ENCODE measurements at places on chromosomes 6 and 20.

DNA sequence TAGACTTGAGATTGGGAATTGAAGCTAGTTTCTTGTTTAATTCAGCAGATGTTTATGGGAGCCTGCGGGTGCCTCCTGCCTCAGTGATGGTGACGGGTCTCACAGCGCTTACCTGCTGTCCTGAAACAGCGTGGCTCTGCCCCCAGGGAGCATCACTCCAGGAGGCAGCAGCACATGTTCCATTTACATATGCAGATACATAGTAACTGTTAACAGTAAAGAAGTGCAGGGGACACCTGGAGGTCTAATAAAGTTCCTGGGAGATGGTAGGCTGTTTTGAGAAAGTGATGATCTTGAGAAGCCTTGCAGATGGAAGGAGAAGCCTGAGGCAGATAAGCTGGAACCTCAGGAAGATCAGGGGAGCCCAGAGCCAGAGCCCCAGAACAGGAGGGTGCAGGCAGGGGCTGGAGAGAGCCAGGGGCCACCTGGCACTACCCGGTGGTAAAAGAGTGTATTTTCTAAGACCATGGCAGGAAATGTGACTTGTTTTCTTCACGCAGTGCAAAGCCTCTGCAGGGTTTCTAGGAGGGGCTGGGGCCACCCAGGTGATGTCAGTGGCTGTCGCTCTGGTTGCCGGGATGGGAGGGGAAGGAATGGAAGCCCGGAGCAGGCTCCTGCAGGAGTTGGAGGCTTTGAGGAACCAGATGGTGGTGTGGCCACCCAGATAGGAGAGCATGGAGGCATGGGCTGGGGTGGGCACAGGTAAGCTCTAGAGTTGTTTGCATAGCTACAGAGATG, 24.2 kb upstream of the KIF25 start:
- no peak for DNase-seq

DNA sequence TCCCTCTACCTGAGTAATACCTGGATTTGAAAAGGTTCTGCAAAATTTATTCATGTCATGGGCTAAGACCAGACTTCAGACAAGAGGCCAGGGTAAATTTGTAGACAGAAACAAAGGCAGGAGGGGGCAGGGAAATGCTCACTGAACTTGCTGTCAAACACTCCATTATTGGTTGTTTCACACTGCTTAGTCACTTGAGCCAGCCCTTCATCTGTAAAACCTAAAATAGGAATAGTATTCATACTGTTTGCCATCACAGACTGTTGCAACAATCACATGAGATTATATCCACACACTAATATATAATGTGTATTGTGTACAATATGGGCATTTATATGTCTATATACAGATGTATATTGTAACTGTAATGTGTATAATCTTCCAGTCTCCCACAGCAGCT, 6.5 kb upstream of the TINAG start:
- no peak for DNase-seq

- peak; percentile 92 for DNase-seq
Measured at GRCh38 chr20:17612287-17612991, 42.6 kb downstream of the DSTN start.

DNA sequence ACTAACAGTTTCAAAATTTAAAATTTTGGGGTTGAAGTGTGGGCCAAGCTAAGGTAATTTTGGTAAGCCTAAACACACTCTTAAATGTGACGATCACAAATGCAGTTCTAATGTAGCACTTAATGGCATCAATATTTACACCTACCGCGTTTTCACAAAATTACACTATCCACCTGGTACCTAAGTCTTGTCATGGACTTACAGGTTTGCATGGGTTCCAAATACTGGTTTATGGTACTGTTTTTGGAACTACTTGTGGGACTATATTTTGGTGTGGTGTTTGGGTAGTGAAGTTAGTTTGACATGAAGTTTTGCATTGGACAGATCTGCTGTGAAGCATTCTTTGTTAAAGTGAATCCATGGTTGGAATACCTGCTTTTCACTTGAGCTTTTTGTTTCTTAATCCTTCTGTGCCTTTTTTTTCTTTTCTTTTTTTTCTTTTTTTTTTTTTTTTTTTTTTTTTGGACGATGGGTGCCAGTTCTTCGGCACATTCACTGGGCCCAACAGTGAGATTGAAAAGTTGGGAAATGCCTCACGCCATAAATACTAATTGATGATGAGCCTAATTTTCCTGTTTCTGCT, 6.5 kb downstream of the SRSF3 start:
- no peak for DNase-seq

- DNase-seq = no peak
Measured at GRCh38 chr20:16662467-16662866, 67.4 kb upstream of the SNRPB2 start.

GRCh38 chr6:97591955-97592354, 308.9 kb upstream of the MMS22L start:
- DNase-seq = no peak

DNA sequence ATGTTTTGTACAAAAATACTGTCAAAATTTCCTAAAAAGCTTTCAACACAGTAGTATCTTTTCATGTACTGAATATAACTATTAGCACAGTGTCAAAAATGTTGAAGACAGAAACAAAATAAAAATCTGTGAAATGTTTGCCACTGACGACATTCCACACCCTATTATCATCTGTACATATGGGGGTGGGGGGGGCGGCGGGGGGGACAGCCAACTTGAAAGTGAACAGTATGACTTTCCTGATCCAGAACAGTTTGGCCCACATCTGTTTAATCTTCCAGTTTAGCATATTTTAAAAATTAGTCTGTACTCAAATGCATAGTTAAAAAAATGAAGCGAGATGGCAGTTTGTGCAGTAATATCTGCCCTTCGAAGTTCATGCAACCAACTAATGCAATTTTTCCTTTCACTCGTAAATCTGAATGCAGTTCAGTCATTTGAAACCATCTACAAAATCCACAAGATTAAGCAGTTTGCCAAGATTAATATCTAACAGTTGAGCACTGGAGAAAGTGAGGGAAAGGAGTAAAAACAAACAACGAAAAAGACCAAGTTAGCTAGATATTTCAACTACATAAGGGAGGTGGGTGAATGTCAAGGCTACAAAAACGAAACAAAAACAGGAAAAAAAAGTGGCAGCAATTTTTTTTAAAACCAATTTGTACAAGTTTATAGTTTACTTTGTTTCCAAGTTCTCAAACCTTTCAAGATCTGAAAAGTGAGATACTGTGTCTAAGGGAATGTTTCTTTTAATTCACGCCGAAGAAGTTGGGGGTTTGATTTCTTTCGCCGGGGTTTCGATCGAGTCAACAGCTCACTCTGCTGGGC, 1.9 kb downstream of the CITED2 start:
- DNase-seq = no peak

GRCh38 chr6:68082086-68082485, 553.0 kb upstream of the ADGRB3 start:
- DNase-seq = no peak

- no peak for DNase-seq
Measured at GRCh38 chr20:61176874-61177273, 75.2 kb upstream of the CDH4 start.

DNA sequence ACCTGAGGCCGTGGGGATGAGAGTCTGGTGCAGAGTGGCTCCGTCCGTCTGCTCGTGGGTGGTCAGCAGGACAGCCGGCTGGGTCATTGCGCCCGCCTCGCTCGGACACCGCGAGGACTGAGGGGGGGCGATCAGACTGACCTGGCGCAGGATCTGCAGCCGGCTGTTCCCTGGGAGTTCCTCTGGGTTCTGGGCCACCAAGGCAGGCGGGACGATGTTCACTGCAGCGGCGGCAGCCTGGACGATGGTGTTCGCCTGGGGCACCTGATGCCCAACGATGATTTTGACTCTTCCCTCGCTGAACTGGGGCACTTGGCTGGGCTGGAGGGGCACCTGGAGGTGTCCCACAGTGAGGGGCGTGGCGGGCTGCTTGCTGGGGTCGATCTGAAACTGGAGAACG, 39.2 kb downstream of the ZFP64 start:
- DNase-seq = no peak

DNA sequence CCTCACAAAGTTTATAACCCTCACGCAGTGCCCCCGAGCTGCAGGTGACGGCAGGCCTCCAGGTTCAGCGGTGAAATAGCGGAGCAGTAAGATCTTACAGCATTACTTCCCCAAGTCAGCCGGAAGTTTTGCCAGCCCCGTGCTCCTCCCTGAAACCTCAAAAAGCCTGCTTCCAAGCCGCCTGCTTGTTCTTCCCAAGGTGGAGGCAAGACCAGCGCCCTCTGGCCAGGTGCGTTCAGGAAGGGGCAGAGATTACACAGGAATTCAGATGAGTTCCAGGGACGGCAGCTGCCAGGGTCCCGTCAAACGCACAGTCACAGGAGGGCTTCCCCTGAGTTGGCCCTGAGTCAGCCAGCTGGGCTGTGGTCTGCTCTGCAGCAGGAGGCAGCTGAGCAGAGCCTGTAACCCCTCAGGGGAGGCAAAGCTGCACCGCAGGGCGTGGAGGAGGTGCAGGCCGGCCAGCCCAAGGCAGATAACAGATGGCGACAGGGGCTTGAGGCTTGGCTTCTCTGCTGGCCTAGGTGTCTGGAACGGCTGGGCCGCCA, 124.1 kb upstream of the RPS6KA2 start:
- no peak for DNase-seq

- DNase-seq = no peak
Measured at GRCh38 chr20:3712279-3712873, at the start of gene SIGLEC1. SIGLEC1 (minus strand) TSS chr20:3712600; CDS start chr20:3707128, 5,472 bp downstream.

- DNase-seq = no peak
Measured at GRCh38 chr20:62918831-62919230, 7.5 kb downstream of the DIDO1 start.

- DNase-seq = no peak
Measured at GRCh38 chr6:34544776-34545471, 11.2 kb downstream of the SPDEF start.

DNA sequence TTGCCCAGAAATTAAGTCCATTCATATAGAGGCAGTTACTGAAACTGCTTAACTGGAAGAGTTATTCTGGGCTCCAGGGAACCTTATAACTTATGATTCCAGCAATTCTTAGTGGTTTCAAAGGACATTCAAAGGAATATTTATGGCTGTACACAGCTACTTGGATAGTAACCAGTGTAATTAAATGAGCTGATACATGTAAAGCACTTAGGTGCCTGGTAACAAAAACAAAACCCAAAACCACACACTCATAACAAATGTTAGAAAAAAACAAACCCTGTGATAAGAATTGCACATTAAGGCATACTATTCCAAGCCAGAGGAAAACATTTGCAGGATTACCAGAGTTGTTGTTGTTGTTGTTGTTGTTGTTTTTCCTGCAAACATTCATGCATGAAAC, 51.5 kb downstream of the STK4 start:
- no peak for DNase-seq

DNA sequence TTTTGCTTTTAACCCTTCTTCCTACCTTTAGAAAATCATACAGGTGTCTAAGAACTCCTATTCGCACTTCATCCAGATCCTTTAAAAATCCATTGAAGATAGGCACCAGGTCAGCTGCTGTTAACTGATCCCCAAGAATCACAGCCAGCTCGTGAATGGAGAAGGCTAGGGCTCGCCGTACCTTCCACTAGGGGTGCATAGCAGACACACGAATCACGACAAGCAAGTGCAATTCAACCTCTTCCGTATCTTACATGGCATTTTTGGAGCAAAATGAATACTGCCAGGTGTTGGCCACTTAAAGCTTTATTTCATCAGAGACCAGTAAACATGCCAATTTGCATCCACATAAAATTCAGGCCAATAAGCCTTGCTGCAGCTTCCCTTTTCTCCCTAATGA, 10.8 kb upstream of the ANKRD60 start:
- DNase-seq = no peak

- no peak for DNase-seq
Measured at GRCh38 chr6:88142297-88142668, 23.9 kb downstream of the CNR1 start.

- no peak for DNase-seq
Measured at GRCh38 chr20:59210186-59210585, 46.6 kb downstream of the ZNF831 start.

DNA sequence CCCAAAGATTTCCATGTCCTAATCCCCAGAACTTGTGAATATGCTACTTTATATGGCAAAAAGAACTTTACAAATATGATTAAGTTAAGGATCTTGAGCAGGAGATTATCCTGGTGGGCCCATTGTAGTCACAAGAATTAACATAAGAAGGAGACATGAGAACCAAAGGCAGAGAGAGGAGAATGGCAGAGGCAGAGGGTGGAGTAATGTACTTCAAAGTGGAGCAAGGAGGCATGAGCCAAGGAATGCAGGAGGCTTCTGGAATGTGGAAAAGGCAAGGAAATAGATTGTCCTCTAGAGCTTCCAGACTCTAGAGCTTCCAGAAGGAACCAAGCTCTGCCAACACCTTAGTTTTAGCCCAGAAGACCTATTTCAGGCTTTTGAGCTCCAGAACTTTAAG, 147.4 kb downstream of the MOXD1 start:
- DNase-seq = no peak

DNA sequence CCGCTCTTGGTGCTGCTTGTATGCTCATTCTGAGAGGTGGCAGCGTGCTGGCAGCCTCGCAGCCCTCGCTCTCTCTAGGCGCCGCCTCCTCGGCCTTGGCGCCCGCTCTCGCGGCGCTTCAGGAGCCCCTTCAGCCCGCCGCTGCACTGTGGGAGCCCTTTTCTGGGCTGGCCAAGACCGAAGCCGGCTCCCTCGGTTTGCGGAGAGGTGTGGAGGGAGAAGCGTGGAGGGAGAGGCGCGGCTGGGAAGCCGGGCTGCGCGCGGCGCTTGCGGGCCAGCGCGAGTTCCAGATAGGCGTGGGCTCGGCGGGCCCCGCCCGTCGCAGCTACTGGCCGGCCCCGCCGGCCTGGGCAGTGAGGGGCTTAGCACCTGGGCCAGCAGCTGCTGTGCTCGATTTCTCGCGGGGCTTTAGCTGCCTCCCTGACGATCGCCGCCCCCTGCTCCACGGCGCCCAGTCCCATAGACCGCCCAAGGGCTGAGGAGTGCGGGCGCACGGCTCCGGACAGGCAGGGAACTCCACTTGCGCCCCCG, 19.5 kb upstream of the FAM8A1 start:
- DNase-seq = no peak

- DNase-seq = no peak
Measured at GRCh38 chr6:127716465-127716864, 139.5 kb downstream of the C6orf58 start.

DNA sequence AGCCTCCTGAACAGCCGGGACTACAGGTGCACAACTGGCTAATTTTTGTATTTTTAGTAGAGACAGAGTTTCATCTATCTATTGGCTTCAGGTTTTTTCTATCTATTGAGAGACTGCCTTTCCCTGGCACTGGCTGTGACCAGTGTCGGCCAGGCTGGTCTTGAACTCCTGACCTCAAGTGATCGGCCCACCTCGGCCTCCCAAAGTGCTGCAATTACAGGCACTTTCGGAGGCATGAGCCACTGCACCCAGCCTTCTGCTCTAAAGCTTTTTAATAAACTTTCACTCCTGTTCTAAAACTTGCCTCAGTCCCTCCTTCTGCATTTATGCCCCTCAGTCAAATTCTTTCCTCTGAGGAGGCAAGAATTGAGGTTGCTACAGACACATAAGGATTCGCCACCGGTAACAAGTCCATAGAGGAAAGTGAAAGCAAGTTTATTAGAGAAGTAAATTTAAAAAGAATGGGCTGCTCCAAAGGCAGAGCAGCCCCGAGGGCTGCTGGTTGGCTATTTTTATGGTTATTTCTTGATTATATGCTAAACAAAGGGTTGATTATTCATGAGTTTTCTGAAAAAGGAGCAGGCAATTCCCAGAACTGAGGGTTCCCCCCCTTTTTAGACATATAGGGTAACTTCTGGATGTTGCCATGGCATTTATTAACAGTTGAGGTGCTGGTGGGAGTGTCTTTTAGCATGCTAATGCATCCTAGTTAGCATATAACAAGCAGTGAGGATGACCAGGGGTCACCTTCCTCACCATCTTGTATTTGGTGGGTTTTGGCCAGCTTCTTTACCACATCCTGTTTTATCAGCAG, 44.8 kb upstream of the RNGTT start:
- DNase-seq = no peak
